ENCODE measurements at places on chromosomes 5 and 9.

GRCh38 chr5:1563617-1564181 lies 39.9 kb upstream of the LPCAT1 start:
- DNase-seq: no peak

DNA sequence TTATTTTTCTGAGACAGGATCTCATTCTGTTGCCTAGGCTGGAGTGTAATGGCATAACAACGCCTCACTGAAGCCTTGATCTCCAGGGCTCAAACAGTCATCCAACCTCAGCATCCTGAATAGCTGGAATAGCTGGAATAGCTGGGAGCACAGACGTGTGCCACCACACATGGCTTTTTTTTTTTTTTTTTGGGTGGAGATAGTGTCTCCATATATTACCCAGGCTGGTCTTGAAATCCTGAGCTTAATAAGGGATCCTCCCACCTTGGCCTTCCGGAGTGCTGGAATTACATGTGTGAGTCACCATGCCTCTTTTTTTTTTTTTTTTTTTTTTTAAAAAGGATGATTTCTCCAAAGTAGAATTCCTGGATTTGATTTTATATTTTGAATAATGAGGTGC lies 60.7 kb downstream of the NSD1 start:
- no peak for DNase-seq

DNA sequence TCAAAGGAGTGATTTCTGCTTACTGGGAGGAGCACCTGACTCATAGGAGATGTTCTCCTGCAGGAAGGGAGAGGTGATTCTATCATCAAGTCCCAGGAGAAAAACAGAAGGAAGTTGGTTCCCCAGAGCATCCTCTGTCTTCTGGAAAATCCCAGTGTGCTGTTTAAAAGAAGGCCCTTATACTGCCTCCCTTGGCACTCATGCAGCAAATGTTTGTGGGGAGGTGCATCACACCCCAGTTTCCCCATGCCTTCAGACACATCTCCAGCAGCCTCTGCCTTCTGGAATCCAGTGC lies 63.1 kb downstream of the PPARGC1B start:
- DNase-seq: no peak

- peak; percentile 74 for DNase-seq
Observed at GRCh38 chr9:109418827-109419226, 79.3 kb downstream of the PTPN3 start.

DNA sequence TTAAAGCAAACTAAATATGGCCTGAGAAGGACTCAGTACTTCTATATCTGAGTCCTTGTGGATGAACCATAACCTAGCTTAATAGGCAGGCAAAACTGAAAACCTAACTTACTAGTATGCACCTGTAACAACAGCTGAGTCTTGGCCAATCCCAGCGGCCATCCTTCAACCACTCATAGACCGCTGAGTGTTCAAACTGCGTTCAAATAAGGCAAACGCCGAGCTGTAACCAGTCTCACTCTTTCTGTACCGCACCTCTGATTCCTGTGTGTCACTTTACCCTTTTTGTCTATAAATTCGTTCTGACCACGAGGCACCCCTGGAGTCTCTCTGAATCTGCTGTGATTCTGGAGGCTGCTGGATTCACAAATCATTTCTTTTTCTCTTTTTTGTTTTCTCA lies 170.5 kb downstream of the COL23A1 start:
- DNase-seq: no peak

GRCh38 chr9:21002040-21002439 lies 29.4 kb downstream of the HACD4 start:
- DNase-seq: no peak

DNA sequence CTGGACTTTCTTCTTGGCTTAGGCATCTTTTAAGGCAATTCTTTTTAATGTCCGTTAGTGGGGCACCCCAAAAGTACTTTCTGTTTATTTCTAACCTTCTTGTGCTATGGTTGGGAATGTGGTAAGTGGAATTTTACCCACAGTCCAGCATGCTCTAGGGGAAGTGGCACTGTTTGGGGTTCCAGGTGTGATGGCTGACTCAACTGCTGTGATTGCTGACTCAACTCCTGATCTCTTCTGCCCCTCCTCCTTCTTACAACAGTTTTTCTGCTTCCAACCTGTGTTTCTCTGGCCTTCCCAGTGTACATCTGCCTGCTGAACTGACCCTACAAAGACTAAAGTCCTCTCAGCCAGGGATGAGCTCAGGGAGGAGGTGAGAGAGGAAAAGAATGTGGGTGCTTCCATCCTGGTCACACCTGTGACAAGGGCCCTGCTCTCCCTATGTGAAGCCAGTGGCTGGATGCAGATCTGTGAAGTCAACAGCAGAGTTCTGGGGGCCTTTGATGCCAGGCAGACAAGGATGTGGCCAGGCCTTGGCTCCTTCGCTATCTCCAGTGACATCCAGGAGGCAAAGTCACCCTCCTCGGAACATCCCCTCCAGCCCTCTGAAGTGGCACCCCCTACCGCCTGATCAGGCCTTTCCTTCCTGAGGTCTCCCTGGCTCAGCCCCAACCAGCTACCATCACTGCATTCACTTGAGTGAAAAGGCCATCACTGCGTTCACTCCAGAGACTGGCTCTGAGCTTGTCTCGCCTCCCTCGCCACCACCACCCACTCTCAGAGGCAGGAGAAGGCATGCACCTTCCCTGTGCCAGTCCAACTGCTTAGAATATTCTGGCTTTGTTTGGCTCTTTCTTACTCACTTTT lies 72.2 kb downstream of the C5orf15 start:
- DNase-seq: no peak

DNA sequence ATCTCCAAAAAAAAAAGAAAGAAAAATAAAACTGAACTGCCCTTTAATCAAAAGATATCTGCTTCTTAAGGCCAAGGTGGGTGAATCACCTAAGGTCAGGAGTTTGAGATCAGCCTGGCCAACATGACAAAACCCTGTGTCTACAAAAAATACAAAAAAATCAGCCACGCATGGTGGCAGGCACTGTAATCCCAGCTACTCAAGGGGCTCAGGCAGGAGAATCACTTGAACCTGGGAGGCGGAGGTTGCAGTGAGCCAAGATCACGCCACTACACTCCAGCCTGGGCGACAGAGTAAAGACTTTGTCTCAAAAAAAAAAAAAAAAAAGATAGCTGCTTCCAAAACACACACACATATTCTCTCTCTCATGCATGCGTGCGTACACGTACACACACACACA lies 17.8 kb downstream of the SCAI start:
- no peak for DNase-seq

- DNase-seq: peak; percentile 44
Observed at GRCh38 chr5:159777049-159777660, 139.1 kb upstream of the ADRA1B start.

DNA sequence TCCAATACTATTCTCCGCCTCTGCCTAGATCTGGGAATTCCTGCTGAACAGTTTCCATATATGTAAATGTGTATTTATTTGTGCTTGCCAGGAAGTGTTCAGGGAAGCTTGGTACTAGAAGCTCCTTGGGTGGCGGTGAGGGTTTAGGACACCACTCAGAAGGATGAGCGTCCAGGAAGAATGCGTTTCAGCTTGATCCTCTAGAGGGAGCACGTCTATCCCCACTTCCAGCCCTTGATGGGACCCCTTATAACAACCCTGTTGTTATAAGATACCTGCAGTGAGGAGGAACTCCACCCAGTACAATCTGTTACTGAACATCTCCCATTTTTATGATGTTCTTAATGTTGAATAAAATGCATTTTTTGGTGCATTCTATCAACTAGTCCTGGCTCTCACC lies 88.9 kb downstream of the CYFIP2 start:
- DNase-seq: no peak

DNA sequence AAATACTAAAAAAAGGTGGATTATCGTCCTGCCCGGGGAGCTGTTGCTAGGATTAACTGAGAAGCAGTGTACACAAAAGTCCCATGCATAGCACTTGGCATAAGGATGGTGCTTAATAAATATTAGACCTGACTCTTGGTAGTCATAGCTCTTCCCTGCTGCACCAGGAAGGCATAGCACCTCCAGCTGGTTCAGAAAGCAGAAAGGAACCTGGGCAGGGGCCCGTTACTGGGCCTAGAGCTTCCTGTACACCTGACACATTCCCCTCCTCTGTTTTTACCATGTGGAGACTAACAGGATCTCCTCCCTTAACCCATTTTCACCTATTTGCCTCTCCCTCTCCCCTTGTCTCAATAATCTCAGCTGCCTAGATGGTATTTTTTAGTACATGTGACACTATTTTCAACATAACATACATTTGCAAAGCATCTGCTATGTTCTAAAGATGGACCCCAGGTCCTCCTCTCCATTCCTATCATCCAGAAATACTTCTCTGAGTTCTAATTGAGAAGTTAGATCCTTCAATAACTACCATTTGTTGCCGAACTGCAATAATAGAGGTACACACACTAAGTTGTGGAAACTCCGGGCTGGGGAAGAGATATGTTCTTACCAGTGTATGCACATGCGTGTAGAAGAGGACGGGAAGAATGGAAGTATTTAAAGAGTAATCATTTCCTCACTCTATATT lies 3.2 kb upstream of the ANP32B start:
- no peak for DNase-seq

DNA sequence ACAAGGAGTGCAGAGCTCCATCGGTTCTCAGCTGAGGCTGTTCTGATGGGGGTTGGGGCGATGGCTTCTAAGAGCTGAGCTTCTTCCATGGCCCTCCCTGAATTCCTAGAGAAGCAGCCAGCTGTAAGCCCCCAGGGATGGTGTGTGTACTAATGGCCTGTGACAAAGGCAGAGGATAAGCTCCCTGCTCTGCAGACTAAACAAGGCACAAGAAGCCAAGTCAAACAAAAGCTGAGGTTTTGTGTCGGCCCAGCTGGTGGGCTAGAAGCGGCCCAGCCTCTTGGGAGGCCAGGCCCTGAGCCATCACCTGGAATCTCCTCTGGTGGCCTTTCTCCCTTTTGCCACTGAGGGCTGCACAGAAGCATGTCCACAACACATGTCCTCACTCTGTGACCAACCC lies 75.0 kb upstream of the XPA start:
- no peak for DNase-seq

DNA sequence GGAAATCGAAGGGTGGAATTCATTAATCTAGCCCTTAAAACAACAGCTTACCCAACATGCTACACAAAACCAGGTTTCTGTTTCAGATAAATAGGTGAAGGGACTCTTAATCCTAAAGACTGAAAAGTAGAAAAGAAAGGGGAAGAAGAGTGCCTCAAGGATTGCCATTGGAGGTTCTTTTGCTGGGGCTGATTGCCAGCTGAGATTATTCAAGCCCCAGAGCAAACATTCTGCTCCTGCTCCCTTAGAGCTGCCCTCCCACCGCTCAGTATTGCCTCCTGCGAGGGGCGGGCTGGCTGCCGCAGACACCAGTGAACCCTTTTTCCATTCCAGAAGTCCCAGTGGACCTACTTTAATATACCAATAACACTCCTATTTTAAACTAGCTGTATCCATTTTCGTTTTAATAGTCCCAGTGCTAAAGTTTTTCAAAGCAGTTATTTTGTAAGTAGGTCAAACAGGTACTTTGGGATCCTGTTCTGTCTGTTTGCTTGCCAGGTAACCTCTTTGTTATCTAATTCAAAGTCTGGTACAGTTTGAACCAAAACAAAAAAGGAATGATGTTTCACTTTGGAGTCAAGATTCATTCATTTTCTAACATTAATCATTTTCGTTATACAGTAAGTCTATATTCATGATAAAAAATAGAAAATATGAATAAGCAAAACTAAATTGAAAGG lies 38.6 kb downstream of the HMGCS1 start:
- no peak for DNase-seq

- DNase-seq: no peak
Observed at GRCh38 chr9:4774209-4774608, 18.5 kb upstream of the RCL1 start.

- no peak for DNase-seq
Observed at GRCh38 chr9:90167914-90168313, 474.7 kb downstream of the DIRAS2 start.

GRCh38 chr5:66933066-66933465 lies 263.5 kb downstream of the CD180 start:
- DNase-seq: no peak

DNA sequence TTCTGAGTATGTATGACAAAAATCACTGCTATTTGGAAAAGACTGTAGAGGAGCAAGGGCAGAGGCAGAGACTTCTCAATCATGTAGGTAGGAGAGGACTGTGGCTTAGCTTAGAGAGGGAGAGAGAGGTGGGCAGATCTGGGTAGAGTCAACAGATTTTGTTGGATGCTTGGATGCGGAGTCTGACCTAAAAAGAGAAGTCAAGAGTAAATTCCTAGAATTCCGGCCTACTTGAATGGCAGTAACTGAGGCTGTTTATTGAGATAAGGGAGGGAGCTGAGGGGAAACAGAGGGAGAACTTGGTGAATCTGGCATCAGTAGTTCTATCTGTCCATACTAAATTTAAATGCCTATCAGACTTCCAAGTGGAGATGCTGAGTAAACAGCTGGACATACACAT lies 2.4 kb downstream of the TICAM2 start:
- DNase-seq: no peak

- peak; percentile 84 for DNase-seq
Observed at GRCh38 chr9:118595719-118596305, 773.4 kb downstream of the BRINP1 start.

- no peak for DNase-seq
Observed at GRCh38 chr9:3660936-3661335, 135.1 kb upstream of the RFX3 start.

- peak; percentile 31 for DNase-seq
Observed at GRCh38 chr9:119963798-119964372, 594.6 kb upstream of the BRINP1 start.

- DNase-seq: no peak
Observed at GRCh38 chr5:154059039-154059430, 20.3 kb downstream of the MFAP3 start.

- DNase-seq: no peak
Observed at GRCh38 chr9:94568250-94568889, 13.5 kb downstream of the PCAT7 start.

GRCh38 chr9:82088591-82088990 lies 100.0 kb downstream of the SPATA31D1 start:
- no peak for DNase-seq

GRCh38 chr5:5014586-5015235 lies 125.4 kb upstream of the ADAMTS16 start:
- peak; percentile 55 for DNase-seq

DNA sequence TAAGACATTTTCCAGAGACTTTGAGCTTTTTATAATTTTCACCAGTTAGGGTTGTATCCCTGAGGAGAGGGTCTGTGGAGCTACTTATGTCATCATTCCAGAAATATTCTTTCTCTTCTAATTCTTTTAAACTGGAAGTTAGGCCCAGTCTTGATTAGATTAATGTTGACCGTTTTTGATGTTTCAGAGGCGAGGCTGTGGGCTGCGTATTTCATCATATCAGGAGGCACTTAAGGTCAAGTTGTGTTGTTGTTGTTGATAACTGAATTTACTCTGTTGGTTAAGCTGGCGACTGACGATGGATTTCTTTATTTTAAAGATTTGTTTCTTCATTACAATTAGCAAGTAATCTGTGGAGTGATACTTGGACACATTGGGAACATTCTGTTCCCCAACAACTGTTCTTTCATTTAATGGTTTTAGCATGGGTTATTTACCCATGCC lies 20.1 kb downstream of the IPO11 start:
- no peak for DNase-seq

- no peak for DNase-seq
Observed at GRCh38 chr9:32010322-32010721, 374.1 kb upstream of the ACO1 start.

- peak; percentile 65 for DNase-seq
Observed at GRCh38 chr5:94057655-94058054, 316.3 kb upstream of the POU5F2 start.

- DNase-seq: no peak
Observed at GRCh38 chr5:127909821-127910220, 173.7 kb upstream of the SLC12A2 start.

- no peak for DNase-seq
Observed at GRCh38 chr9:105026451-105026850, 98.5 kb upstream of the ABCA1 start.

- no peak for DNase-seq
Observed at GRCh38 chr5:68749077-68749476, 344.7 kb upstream of the SLC30A5 start.

- no peak for DNase-seq
Observed at GRCh38 chr9:76049341-76049740, 158.9 kb downstream of the PCSK5 start.
